ENCODE measurements at places on chromosomes 3 and 15.
A peak's percentile ranks its signal among the peaks of the same experiment; 100 is the strongest.

- no peak for DNase-seq
Observed at GRCh38 chr3:134928392-134928791, 133.3 kb downstream of the EPHB1 start.

DNA sequence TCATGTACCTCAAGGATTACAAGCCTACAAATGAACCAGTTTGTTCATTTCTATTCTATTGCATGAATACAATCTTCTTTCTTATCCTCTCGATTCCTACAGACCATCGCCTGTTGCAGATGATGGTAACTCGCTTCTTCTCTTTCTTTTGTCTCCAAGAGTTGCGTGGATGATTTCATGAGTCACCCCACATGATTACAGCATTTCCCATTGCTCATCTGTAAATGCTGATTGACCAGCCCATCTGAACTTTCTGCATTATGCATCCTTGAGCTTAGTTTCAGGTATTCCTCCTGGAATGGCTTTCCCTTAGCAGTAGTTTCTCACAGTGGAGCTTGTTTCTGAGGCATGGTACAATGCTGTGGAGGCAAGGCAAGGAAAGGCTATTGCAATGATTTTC, 109.6 kb upstream of the TOPAZ1 start:
- no peak for DNase-seq

GRCh38 chr15:42595626-42596240, 20.3 kb downstream of the STARD9 start:
- no peak for DNase-seq

- no peak for DNase-seq
Observed at GRCh38 chr3:197746209-197746608, 3.5 kb upstream of the FYTTD1 start.

DNA sequence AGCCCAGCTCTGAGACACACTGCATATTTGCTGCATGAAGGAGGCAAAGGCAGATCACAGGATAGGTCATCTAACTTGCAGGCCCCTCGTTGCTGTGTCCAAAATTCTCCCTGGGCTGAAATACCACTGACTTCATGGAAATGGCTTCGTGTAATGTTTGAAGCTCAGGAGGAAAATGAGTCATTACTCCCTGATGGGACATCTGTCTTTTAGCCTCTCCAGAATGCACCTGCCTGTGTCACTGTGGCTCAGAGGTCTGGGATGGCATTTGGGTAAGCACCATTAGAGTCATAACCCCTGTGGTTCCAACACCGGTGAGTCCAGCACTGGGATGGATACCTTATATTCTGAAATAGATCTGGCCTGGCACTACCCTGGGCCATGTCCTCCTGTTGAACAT, 51.5 kb downstream of the IL12A start:
- no peak for DNase-seq

DNA sequence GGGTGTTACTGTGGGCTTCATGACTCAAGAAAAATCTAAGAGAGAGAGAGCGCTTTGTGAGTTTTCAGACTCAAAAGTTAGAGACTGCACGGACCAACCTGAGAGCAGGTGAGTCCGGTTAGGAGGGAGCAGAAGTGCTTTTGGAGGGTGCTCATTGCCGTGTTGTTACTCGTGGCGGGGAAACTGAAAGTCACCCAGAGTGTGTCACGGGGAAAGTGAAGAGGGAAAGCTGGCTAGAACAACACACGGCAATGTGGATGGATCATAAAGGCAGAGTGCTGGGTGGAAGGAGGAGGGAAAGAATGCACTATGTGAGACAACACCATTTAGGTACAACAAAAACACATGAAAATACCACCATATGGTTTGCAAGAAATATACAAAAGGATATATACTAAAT, 112.3 kb downstream of the BDH1 start:
- DNase-seq, result no peak

- DNase-seq, result peak; percentile 58
Observed at GRCh38 chr15:48112242-48112641, 8.5 kb upstream of the SLC24A5 start.

GRCh38 chr3:53888232-53888631, 3.4 kb downstream of the SELENOK start:
- DNase-seq, result no peak

DNA sequence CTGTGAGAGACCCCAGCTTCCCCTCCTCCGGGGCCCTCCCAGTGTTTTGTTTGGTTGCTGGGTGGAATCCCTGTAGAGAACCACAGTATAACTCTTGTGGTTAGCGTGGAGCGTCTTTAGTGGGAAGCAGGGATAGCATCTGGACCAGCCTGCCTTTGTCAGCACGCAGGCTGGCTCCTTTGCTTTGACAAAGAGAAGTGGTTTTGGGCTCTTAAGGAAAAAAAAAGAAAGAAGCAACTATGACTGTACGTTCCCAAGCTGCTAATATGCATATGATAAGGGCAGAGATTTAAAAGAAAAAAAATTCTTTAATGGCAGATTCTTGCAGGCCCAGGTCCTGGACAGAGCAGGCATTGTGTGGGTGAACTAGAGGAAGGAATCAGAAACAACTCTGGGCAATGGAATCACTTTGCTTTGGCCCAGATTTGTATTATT, 340.8 kb upstream of the CTDSPL start:
- DNase-seq, result no peak

DNA sequence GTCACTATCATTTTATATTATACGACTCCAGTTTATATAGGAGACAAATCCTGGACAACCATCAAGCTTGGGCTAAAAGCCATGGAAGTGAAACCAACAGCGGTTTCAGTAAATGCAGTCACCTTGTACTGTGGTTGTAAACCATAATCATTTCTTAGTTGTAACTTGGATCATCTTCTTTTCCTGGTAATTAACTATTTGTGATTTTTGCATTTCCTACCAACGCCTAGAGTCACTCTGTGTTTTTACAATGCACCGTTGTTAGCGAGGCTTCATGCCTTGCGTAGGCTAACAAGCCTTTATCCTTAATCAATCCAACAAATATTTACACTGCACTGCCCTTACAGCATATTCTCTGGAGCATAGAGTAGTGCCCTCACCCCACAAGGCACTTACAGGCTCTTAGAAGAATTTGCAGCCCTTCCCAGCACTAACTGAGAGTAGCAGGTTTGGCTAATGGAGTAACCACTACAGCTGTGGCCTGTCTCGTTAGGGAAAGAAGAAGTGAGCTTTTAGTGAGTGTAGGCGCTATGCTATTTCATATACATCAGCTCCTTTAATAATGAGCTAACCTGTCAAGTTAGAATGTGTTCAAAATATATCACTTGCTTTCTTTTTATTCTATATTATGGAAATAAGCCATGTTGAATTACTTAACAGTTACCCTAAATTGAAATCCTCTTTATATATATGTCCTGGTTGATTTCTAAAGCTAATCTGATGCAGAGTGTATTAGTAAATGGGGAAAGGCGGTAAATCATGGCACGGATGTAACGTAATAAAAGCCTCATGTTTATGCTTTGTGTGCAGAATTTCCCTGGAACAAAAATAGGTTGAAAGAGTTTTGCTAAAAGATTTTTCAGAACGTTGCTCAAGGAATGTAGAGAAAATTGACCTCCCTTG, 62.8 kb downstream of the ABHD2 start:
- DNase-seq, result no peak

GRCh38 chr3:170421758-170422157, 3.1 kb downstream of the CLDN11 start:
- DNase-seq, result no peak

DNA sequence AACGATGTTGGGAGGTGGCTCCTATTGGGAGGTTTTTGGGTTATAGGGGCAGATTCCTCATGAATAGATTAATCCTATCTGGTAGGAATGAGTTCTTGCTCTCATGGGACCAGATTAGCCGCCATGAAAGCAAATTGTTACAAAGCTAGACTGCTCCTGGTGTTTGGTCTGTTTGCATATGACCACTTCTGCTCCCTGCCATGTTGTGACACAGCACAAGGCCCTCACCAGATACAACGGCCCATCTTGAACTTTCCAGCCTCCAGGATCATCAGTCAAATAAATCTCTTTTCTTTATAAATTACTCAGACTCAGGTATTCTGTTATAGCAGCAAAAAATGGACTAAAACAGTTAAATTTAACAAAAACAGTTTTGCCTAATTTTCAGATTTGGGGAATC, 34.4 kb downstream of the TRIM42 start:
- no peak for DNase-seq

DNA sequence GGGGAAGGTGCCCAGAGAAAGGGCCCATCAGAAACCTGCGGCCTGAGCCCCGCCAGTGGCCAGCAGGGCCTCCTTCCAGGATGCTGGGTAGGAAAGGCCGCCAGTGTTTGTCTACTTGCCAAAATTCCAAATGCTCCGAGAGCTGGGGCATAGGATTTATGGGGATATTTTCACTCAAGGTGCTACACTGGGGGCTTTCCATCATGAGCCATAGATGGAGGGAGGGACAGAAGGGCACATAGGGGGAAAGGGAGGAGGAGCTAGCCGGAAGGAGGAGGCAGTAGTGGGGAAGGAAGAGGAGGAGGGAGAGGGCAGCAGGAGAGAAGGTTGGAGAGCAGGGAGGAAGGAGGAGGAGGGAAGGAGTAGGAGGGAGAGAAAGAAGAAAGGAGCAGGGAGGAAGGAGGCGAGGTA, 494.7 kb upstream of the PROK2 start:
- DNase-seq, result no peak

DNA sequence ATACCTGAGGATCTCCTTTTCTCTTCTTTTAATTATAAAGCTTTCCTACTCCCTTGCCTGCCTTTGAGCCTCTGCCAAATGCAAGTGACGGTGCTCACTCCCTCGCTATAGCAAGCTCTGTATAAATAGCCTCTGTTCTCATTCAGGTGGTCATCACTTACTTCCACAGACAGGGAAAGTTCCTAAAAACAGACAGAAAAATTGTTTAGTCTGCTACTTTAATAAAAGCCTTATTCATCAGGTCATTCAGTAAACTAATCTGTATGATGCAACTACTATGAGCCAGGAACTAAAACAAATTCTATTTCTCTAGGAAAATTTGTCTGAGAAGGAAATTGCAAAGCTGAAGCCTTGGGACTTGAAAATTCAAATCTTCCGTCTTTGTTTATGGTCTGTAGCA, 10.2 kb upstream of the DLG1 start:
- no peak for DNase-seq

GRCh38 chr15:40096094-40096891, 12.4 kb downstream of the BMF start:
- DNase-seq, result no peak

GRCh38 chr3:34504366-34504765, 705.9 kb downstream of the PDCD6IP start:
- DNase-seq, result no peak

GRCh38 chr15:31098491-31098917, 3.0 kb downstream of the TRPM1 start:
- no peak for DNase-seq

GRCh38 chr15:63372018-63372705, 9.5 kb downstream of the CA12 start:
- no peak for DNase-seq

DNA sequence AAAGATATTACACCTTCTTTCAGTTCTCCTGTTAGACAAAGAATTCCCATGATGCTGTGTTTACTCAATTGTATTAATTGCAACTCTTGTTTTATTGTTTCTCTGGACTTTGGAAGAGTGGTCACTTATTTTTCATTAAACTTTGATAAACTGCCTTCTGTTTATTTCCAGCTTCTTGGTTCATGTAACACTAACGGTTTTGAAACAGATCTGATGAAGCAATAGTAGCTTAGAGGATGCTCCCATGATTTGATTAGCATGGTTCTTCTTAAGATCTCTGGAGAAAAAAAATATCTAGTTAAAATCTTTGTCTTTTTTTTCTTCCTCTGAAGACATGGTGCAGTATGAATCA, 90.1 kb downstream of the FNDC3B start:
- DNase-seq, result no peak

DNA sequence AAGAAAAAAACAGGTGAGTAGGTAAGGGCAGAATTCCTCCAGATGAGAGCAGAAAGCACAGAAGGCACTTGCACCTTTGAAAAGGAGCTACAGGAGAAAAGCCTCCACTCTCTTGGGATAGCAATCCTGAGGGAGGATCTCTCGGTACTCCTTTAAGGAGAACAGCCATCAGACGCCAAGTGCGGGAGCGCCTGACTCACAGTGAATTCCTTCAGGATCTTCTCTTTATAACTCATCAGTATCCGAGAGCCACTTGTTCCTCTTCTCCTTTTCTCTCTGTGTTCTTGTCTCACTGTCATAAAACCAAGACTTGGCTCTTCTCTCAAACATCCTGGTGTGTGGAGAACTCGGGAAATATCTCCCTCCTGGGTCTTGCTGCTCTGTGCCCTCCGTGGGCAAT, 10.1 kb upstream of the GOLGA8J start:
- DNase-seq, result no peak

DNA sequence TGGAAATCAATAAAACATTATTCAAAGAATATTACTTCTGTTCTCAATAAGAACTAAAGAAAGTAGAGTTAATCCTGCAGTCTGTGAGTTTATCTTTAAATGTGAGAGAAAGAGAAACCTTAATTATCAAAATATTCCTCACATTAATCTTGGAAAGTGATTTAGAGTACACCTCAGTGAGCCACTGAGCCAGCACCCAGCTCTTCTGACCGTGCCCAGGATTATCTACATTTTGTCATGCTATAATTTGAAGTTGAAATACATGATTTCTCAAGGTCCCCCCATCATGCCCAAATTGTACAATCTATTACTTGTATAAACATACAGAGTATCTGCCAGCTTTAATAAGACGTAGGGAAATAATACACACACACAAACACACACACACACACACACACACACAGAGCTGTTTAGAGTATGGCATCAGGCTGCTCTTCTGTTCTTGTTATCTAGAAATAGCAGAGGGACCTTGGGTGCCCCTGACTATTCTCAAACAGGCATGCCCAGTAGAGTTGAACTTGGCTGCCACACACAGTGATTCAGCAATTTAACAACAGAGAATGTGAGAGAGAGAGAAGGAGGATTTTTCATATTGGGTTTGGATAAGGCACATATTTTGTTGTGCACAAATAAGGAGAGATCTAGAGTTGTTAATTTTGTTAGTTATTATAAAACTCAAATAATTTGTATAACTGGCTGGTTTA, 74.4 kb downstream of the P2RY1 start:
- DNase-seq, result no peak

GRCh38 chr3:77319711-77320110, 279.8 kb downstream of the ROBO2 start:
- no peak for DNase-seq

GRCh38 chr3:10232137-10232536, 16.1 kb upstream of the TATDN2 start:
- DNase-seq, result no peak

DNA sequence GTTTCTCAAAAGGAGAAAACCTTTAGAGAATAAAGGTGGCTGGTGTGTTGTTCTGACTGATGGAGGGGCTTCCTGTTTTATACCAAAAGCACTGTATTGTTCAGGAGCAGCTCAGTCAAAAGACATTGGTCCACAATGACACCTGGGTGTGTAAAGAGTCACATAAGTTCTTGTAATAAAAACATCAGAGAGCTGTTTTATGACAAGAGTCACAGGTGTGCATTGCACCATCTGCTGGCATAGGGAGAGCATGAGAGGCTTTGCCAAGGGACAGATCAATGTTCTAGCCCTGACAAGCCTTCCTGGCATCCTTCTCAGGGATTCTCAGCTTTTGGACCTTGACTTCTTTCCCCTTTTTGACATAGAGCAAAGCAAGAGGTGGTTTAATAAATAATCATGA, 20.4 kb downstream of the ARPP21 start:
- DNase-seq, result no peak

- DNase-seq, result no peak
Observed at GRCh38 chr3:12948891-12949711, 107.7 kb upstream of the RPL32 start.

GRCh38 chr3:193991666-193992424, 144.1 kb upstream of the HES1 start:
- DNase-seq, result no peak
